Right forelimb (tissue), 1 donor: ENCODE measurements at places on chromosomes 13 and 19.

- DNase-seq = no peak
Measured at GRCh38 chr19:53388168-53388567, 6.8 kb upstream of the ZNF765 start.

- DNase-seq = no peak
Measured at GRCh38 chr13:110105136-110105535, 201.8 kb downstream of the COL4A1 start.

GRCh38 chr19:57817976-57818375, 3.3 kb upstream of the ZNF552 start:
- no peak for DNase-seq

DNA sequence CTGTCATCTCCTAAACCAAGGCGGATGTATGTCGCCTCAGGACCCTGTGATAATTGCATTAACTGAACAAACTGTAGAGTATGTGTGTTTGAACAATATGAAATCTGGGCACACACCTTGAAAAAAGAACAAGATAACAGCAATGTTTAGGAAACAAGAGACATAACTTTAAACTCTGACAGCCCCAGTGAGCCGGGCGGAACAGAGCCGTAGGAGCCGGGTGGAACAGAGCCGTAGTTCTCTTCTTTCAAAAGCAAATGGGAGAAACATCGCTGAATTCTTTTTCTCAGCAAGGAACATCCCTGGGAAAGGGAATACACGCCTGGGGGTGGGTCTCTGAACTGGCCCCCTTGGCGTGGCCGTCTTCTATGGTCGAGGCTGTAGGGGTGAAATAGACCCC, 31.8 kb upstream of the ZNF675 start:
- no peak for DNase-seq

GRCh38 chr13:25468325-25469168, 96.8 kb downstream of the ATP8A2 start:
- DNase-seq = peak; percentile 69

DNA sequence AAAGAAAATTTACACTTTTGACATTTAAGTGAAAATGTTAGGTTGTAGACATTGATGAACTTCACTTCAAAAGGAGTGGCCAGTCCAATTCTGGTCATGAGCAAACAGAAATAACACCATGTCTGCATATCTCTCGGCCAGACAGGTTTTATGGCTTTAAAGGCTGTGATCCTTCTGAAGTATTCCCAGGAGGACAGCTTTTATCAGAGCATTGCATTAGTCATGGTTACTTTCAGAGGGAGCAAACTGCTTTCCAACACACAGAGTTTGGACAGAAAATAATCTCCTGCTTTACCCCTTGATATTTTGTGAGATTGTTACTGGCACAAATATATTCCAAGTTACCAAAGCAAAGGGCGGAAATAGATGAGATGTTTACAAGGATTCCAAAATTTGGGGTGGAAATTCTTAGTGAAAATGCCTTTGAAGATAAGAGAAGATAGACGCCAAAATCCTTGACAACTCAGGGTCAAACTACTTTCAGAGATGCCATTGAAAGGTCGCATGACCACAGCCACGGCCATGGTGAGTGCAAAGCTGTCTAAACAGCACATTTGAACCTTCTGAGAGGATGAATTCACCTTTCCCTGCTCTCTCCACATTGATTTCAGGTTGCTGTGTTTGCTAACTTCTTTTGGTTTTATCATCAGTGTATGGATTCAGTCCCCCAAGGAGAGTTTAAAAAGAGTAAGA, 584.5 kb upstream of the SGCG start:
- DNase-seq = no peak

DNA sequence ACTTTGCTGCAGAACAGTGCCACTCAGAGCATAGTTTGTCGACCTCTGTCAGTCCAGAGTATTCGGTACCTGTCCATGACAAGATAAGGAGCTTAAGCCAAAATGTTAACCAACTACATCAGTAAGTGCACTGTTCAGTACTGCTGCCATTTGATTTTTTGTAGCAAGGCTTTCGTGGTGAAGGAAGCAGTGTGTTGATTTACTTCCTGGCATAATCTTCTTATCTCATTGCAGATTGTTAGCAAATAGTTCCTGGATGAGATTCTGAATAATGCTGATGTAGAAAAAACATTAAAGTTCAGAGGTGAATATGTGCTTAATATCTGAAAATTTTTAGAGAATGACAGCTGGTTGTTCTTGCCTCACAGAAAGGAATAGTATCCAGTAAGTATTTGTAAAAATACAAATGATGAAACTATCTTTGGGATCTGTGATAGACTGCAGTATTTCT, 85.7 kb downstream of the LRRC63 start:
- no peak for DNase-seq

DNA sequence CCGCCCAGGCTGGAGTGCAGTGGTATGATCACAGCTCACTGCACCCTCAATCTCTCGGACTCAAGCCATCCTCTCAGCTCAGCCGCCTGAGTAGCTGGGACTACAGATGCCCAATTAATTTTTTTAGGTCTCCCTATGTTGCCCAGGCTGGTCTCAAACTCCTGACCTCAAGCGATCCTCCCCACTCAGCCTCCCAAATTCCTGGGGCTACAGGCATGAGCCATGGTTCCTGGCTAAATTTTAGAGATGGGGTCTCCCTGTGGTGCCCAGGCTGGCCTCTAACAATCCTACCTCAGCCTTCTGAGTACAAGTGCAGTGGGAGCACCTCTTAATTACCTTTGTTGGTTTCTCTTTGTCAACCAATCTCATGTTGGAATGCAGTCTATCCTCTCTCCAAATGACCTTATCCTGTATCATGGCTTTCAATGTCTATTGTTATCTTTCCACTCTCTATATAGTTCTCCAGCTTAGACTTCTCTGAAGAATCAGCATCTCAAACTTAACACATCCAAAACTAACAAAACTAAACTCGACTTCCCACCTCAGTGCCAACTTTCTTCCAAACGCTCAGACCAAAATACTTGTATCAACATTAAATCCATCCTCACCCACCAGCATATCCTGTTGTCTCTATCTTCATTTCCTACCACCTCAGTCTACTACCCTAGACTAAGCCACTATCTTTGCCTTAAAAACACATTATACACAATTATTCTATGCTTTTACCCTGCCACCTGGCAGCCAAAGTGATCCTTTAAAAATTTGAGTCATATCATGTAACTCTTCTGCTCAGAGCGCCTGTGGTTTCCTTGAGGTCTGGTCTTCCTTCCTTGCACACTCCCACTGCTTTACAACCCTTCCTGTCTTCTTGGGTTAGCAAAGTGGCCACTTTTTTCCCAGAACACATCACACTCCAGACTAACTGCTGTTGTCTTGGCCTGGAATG, 6.7 kb downstream of the TPT1 start:
- no peak for DNase-seq

GRCh38 chr19:5166262-5166661, 174.3 kb downstream of the PTPRS start:
- no peak for DNase-seq

GRCh38 chr13:81872581-81872980, 1531.7 kb upstream of the SPRY2 start:
- DNase-seq = no peak

GRCh38 chr19:3149526-3150505, 14.0 kb downstream of the GNA15 start:
- no peak for DNase-seq

GRCh38 chr19:48637449-48637947, 319 bp upstream of the DBP start:
- peak; percentile 98 for DNase-seq

DNA sequence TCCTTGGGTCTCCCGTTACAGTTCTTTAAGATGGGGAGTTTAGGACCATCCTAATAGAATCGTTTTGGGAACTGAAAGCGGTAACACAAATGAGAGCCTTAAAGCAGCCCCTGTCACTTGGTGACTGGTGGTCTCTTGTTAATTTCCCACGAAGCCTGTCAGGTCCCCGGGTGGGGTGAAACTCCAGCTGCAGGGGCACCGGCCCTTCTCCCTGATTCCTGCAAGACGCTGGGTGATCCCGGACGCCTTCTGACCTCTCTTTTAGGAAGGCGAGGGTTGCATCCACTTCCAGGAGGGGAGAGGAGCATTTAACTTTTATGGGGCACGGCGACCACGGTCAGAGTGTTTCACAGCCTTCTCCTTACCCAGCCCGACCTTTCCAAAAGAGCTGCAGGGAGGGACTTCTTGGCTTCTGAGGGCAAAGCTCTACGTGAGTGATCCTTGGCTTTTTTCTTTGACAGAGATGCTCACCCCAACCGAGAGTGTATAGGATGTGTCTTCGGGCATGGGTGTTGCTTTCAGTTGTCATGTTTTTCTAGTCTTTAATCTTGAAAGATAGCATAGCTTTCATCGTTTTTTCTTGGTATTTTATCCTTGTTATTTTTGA, 688 bp downstream of the ZNF225 start:
- DNase-seq = no peak

DNA sequence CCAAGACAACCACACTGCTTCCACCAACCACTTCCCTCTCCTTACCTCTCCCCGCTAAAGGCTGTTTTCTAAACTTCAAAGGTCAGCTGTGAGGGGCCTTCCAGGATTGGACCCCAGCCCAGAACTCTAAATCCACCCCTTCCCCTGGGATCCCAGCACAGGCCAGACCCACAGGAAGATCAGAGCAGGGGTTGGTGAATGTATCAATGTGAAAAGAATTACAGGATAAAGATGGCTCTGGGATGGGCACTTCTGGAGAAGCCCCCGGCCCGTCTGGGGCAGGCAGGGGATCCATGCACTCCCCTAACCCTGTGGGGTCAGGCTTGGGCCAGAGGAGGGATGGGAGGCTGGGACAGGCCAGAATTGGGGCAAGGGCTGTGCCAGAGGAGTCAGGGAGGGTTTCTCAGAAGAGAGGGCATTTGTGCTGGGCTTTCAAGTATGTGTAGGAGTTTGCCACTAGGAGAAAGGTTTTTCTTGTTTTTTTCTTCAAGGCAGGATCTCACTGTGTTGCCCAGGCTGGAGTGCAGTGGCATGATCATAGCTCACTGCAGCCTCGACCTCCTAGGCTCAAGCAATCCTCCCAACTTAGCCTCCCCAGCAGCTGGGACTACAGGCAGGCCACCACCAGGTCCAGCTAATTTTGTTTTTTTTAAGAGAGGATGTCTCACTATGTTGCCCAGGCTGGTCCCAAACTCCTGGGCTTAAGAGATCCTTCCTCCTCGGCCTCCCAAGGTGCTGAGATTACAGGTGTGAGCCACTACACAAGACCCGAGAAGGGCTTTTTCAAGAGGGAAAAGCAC, 1.0 kb upstream of the MEF2B start:
- no peak for DNase-seq

- no peak for DNase-seq
Measured at GRCh38 chr19:1125601-1126467, 22.0 kb downstream of the GPX4 start.

GRCh38 chr13:43127827-43128226, 104.4 kb downstream of the DNAJC15 start:
- no peak for DNase-seq

GRCh38 chr13:76380446-76381065, 505.6 kb downstream of the KCTD12 start:
- DNase-seq = no peak

- peak; percentile 50 for DNase-seq
Measured at GRCh38 chr19:46206176-46206575, 23.4 kb upstream of the IGFL1 start.

DNA sequence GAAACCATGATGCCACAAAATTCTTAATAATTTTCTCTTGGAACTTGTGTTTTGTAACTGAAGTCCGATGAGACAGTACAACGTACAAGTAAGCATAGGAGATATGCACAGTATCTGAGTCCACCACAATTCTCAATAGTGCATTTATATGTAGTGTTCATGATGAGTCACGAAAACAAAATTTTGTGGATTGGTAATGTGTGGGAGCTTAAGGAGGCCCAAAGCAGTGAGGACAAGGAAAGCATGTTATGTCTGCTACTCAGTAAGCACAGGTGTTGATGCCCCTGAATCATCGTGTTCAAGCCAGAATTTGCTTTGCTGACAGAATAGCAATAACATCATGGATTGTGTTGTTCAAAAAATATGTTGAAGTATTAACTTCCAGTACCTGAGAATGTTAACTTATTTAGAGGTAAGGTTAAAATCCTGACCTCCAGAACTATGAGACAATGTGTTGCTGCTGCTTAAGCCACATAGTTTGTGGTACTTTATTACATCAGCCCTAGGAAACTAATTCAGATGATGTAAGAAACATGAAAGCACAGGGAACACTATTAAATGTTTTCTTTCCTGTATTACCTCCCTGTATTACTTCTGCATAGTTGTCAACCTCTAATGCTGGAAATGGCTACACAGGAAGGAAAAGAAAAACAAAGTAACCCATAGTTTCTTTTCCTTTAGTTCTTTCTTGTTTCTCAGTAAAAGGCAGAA, 201.3 kb downstream of the SLITRK6 start:
- DNase-seq = no peak

GRCh38 chr13:27953676-27954405, 15.3 kb downstream of the CDX2 start:
- peak; percentile 87 for DNase-seq

DNA sequence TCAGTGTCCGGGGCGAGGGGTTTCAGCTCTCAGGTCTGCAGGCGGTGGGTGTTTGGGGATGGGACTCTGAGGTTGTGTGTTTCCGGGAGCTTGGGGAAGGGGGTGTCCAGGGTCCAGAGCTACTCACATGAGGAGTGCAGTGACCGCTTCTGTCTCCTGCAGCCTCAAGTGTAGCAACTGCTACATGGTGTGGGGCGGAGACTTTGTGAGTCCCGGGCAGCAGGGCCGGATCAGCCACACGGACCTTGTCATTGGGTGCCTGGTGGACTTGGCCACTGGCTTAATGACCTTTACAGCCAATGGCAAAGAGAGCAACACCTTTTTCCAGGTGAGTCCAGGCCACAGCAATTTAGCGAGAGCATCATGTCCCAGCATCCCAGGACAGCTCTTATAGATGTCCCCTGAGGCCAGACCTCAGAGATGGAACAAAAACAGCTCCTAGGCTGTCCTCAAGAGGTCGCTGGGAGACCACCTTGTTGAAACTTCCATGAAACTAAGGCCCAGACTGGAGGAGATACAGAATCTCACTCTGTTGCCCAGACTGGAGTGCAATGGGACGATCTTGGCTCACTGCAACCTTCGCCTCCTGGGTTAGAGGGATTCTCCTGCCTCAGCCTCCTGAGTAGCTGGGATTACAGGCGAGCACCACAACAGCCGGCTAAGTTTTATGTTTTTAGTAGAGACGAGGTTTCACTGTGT, 44.9 kb downstream of the RYR1 start:
- DNase-seq = no peak

- no peak for DNase-seq
Measured at GRCh38 chr19:58007285-58007684, 4.7 kb upstream of the ZNF606 start.

- no peak for DNase-seq
Measured at GRCh38 chr19:38055010-38055409, 148.0 kb downstream of the SIPA1L3 start.

GRCh38 chr13:95121516-95121915, 179.7 kb downstream of the ABCC4 start:
- DNase-seq = no peak

- no peak for DNase-seq
Measured at GRCh38 chr19:18966307-18966706, 25.3 kb upstream of the HOMER3 start.

DNA sequence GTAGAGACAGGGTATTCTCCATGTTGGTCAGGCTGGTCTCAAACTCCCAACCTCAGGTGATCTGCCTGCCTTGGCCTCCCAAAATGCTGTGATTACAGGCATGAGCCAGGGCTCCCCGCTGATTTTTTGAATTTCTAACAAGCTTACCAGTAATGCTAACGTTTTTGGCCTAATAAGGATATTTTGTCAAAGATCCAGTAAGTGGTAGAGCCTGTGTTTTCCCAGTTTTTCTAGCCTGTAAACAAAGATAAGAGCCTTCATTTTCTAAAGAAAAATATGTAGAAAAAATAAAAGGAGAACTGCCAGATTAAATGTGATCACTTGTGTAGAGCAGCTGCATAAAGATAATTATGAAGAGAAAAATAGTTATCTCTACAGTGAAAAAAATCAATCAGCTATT, 37.7 kb downstream of the ZNF93 start:
- no peak for DNase-seq
